HFFc6 (cell line): ENCODE measurements at places on chromosomes 16 and 17. TPM values are rescaled to one million over a fixed set of nuclear protein-coding genes. Genes with fewer than 3 reads are reported as not detected.
A peak's percentile ranks its signal among the peaks of the same experiment; 100 is the strongest.

The SP6 gene
- total RNA-seq: 0.53 to 1.1 TPM (median 0.63 TPM) in 3 replicates

The ABI3 gene
- total RNA-seq: not detected in 3 replicates

The C1QTNF8 gene
- not detected in 3 replicates for total RNA-seq

The GPR139 gene
- not detected in 3 replicates for total RNA-seq

The MYH10 gene
- total RNA-seq: 53.3 to 70.3 TPM (median 57.1 TPM) in 3 replicates

The OR1F1 gene
- not detected in 3 replicates for total RNA-seq

The TBC1D3L gene
- total RNA-seq: 0.31 to 1.3 TPM (median 0.43 TPM) in 3 replicates

The KRT20 gene
- not detected in 3 replicates for total RNA-seq

DNA sequence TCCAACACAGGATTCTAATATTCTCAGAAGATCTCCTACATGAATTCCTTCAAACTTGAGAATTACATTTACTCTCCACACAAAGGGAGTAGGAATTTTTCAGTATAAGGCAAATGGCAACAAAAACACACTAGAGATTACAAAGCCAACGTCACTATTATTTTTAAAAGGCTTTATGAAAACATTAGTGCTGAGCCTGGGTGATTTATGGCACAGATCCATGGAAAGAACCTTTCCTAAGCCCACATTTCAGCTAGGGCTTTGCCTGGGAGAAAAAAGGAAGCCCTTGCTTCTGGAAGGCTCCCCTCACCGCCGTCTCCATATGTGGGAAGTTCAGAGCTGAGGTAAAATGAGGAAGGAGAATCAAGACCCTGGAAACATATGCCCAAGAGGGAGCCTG, 499.4 kb upstream of the HSBP1 start:
- DNase-seq: no peak

GRCh38 chr16:2587891-2588565, 50.2 kb downstream of the PDPK1 start:
- DNase-seq: no peak

DNA sequence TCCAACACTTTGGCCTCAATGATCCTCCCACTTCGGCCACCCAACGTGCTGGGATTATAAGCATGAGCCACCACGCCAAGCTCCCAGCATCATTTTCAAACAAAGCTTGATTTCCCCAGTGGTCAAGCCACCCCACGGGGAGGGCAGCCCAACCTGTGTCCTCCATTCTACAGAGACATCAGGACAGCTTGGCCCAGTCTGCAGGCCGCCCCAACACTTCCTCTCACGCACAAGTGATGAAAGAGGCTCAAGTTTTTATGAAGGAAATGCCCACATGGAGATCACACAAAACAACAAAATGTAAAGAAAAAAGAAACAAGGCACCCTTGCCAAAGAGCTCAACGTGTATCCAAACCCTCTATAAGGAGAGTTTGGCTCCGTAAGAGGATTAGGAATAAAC, 112.4 kb downstream of the XYLT1 start:
- DNase-seq: no peak

DNA sequence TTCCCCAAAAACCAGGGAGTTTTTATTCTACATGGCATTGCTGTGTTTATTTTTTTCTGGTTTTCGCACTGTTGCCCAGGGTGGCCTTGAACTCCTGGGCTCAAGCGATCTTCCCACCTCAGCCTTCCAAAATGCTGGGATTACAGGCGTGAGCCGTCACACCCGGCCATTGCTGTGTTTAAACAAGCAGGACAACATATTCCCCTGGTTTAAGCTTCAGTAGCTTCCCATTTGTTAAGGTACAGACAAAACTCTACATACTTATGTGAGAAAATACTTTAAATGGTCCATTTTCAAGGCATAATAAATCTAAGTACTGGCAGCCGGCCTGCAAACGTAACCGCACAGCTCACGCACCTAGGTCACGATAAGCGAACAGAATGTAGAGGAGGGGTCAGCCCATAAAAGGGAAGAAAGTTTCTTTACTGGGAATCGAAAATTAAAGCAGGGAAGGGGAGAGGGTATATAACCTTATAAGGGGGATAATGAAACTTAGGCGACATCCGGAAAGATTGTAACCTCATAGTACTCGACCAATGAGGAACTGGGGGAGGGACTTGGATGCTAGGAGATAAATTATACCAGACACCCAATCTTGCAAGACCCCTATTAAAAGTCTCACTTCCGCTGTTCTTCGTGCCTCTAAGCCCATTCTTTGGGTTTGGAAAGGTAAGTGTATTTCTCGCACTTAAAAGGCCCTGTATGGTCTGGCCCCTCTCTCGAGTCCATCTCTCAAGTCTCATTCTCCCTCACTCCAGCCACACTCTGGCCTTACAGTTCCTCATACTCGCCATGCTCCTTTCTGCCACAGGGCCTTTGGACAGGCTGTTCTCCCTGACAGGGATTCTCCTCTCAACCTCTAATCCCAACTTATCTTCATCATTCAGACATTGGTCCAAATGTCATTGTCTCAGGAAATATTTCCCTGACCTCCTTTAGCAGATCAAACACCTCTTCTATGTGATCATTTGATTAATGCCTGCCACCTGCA, 59.2 kb downstream of the TEX14 start:
- DNase-seq: no peak

DNA sequence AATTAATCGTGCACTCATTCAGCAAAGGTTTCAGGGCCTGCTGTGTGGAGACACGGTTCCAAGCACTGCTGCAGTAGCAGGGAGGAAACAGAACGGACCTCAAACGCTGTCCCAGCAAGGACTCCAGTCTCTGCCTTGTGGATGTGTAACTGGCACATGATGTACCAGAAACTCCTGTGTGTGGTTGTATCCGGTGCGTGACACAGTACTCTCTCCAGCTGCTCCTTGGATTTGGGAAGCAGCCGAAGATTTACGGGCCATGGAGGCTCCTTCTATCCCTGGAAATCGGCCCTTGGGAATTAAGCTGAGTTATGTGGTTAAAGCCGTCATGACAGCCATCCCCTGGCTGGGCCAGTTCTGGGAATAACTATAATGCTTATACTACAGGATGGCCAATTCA, 8.5 kb upstream of the ANKRD11 start:
- DNase-seq: no peak

DNA sequence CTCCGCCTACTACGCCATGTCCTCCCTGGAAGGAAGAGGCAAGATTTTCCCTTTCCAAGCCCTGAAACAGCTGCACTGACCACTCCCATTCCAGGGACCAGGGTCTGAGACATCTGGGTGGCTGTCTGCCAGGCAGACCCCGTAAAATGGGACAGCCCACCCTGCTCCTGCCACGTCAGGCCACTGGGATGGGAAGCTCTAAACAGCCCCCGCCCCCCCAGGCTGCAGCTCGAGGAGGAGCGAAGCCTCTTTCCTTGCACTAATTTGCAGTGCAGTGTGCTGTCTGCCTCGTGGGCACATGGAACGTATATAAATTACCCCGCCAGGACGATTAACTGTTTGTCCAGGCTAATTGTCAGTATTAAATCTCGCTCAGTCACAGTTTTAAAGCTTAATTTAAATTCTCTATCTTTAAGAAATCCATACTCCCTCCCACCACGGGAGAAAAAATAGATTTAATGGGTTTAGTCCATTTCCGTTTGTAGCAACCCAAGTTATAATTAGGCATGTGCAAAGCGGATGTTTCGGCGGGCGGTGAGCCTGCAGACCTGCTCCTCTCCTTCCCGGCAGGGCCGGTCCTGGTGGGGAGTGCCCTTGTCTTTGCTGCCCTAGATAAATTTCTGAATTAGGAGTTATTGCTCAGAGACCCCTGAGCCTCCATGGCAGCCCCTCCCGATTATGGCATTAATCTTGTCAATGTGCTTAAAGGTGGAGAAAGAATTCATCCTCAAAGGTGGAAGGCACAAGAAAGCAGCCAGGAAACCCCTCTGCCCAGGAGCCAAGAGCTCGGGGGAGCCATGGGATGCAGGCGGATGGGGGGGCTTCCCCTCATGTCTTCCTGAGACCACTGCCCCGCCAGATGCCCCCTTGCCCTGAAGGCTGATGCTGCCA, 268.0 kb upstream of the TNRC6C start:
- no peak for DNase-seq

GRCh38 chr16:22326369-22326652, 29.1 kb downstream of the POLR3E start:
- DNase-seq: no peak

DNA sequence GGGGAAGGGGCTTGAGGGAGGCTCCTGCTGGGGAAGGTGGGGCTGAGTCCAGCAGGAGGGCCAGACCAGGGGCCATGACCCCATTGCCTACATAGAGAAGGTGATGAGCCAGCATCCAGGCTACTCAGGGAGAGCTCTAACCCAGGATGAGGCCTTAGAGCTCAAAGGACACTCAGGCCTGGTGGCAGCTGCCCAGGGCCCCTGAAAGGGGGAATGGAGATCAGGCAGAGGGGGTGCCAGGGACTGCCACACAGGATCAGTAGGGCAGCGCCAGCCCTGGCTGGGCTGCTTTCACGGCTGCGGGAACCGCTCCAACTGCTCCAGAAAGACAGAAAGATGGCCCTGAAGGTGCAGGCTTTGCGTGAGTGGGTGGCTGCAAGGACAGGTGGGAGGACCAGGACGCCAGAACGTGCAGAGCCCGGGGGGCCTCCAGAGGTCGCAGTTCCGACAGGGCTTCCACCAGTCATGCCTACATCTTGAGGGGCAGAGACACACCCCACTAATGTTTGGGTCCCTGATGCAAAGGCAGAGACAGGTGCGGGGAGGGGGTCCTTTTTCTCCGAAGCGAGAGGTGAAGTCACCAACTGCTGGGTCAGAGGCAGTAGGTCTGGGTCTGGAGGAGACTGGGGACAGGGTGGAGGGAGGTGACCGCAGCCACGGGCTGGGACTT, 882 bp upstream of the ATP6V0C start:
- DNase-seq: no peak

GRCh38 chr16:64846966-64847365, 274.9 kb downstream of the CDH11 start:
- DNase-seq: no peak

DNA sequence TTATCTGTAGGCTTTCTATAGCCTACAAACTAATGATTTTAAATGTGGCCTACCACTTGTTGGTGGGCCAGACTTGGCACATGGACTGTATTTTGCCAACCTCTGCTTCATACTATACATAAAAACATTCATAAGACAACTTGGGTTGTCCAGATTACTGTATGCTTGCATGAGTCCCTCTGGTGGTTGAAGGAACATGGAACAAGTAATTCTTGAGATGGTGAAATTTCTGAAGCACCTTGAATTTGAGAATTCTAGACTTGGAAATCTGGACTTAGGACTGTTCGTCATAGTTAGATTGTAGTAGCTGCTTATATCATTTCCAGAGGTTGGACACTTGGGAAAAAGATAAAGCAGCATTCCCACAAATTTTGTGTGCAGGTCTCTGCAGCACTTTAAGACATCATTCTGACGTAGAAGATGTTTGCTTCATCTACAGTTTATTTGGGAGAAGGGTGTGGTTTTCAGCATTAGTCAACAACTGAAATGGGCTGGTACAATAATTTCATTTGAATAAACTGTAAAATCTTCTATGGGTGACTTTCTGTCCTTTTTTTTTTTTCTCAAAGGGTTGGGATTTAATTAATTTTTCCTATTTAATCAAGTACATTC, 31.2 kb downstream of the NFATC3 start:
- peak; percentile 39 for DNase-seq

- DNase-seq: no peak
Measured at GRCh38 chr16:30619638-30620037, 9.4 kb upstream of the ZNF689 start.

DNA sequence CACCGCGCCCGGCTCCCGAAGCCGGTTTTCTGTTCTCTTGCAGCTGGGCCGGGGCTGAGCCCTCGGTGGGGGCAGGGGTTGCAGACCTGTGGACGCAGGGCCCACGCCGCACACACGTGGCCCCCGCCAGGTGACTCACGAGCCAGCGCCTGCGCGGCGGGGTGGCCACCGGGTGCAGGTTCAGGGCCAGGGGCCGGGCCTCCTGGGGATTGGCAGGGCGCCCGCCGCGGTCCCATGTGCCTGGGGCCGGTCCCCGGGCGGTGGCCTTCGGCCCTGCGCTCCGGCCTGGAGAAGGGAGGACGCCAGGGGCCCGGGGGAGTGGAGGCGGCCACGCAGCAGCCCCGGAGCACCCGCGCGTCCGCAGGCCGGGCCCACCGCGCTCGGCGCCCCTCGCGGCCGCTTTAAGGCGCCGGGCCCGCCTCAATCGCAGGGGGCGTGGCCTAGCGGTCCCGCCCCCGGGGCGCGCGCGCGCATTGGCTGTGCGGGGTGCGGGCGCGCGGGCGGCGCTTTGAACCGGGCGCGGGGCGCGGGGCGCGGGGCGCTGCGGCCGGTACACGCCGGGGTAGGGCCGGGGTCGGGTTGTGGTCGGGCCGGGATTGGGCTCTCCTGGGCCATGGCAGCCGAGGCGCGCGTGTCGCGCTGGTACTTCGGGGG, at the start of gene SLC25A10:
SLC25A10 (plus strand) TSS at position 471 of the 654 bp plus-strand sequence; CDS start at position 614, 143 bp downstream.
- DNase-seq: peak; percentile 65

DNA sequence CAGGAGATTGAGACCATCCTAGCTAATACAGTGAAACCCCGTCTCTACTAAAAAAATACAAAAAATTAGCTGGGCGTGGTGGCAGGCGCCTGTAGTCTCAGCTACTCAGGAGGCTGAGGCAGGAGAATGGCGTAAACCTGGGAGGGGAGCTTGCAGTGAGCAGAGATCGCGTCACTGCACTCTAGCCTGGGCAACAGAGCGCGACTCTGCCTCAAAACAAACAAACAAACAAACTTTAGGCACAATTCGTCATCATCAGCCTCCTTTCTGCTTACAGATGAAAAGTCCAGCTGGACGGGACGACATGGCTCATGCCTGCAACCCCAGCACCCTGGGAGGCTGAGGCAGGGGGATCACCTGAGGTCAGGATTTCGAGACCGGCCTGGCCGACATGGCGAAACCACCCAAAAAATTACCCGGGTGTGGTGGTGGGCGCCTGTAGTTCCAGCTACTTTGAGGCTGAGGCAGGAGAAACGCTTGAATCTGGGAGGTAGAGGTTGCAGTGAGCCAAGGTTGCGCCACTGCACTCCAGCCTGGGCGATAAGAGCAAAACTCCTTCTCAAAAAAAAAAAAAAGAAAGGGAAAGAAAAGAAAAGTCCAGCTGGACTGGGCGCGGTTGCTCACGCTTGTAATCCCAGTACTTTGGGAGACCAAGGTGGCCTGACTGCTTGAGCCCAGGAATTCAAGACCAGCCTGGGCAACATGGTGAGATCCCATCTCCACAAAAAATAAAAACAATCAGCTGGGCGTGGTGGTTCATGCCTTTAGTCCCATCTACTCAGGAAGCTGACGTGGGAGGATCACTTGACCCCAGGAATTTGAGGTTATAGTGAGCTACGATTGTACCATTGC, 1.5 kb upstream of the SPIRE2 start:
- DNase-seq: no peak

- peak; percentile 41 for DNase-seq
Measured at GRCh38 chr17:35568561-35568960, 7.9 kb upstream of the SLFN14 start.

DNA sequence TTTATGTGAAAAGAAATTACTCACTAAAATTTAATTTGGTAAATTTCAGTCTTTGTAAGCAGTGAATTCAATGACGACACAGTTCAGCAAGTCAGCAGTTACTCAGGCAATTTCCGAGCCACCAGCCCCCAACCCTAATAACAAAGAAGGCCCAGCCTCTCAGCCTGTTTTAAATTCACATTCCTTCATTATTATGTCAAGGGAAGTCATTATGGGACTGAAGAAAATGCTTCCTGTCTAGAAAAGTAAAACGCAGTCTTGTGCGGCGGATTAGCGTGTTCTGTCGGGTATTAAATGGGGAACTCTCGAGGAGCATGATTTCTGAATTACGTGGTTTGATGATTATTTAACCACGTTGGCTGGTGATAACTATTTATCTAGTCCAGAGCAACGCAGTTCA, 177.6 kb downstream of the AIPL1 start:
- DNase-seq: no peak

GRCh38 chr17:8122924-8123694, 797 bp downstream of the HES7 start:
- DNase-seq: no peak

GRCh38 chr17:79679631-79680317, 51.0 kb upstream of the ENPP7 start:
- no peak for DNase-seq
